Epithelial cell of umbilical artery (primary cell): ENCODE measurements at places on chromosomes 11 and 22. TPM values are rescaled to one million over a fixed set of nuclear protein-coding genes. Genes with fewer than 3 reads are reported as not detected.

The PGM2L1 gene
- 15.9 and 21.4 TPM in 2 replicates for total RNA-seq

The LRRC4C gene
- under 0.01 TPM in 1 of 2 replicates, not detected in the other for total RNA-seq

The TRIM64 gene
- total RNA-seq, result not detected in 2 replicates

The TSSK2 gene
- not detected in 2 replicates for total RNA-seq

The TMEM45B gene
- 0.46 and 0.65 TPM in 2 replicates for total RNA-seq

The DEFB131B gene
- not detected in 2 replicates for total RNA-seq

The NADSYN1 gene
- 88.3 and 102 TPM in 2 replicates for total RNA-seq

The HTR3A gene
- not detected in 2 replicates for total RNA-seq

The TPCN2 gene
- 7.8 and 11.4 TPM in 2 replicates for total RNA-seq

The MLC1 gene
- not detected in 2 replicates for total RNA-seq

The WT1 gene
- not detected in 2 replicates for total RNA-seq

The CYTH4 gene
- total RNA-seq, result 0.15 TPM in 1 of 2 replicates, not detected in the other

The GAB4 gene
- not detected in 2 replicates for total RNA-seq

The APOL5 gene
- not detected in 2 replicates for total RNA-seq

The SLC17A6 gene
- total RNA-seq, result not detected in 2 replicates

The LINC01488 gene
- not detected in 2 replicates for total RNA-seq

The PYGM gene
- under 0.01 and 0.46 TPM in 2 replicates for total RNA-seq

The VSIG2 gene
- total RNA-seq, result 0.46 TPM in 1 of 2 replicates, not detected in the other

The ACCSL gene
- total RNA-seq, result not detected in 2 replicates

The CECR2 gene
- total RNA-seq, result 1.9 and 3.3 TPM in 2 replicates

The GTSE1 gene
- total RNA-seq, result 7.5 and 10.6 TPM in 2 replicates

The TRIM5 gene
- total RNA-seq, result 84.8 and 97.6 TPM in 2 replicates

The MS4A6E gene
- total RNA-seq, result not detected in 2 replicates

The LRRC74B gene
- total RNA-seq, result not detected in 2 replicates

The MIAT gene
- 0.32 and 0.46 TPM in 2 replicates for total RNA-seq

The NXPE4 gene
- total RNA-seq, result not detected in 2 replicates

The STIP1 gene
- total RNA-seq, result 212 and 226 TPM in 2 replicates

The HOATZ gene
- not detected in 2 replicates for total RNA-seq
